Stimulated activated CD4-positive, alpha-beta T cell treated with anti-CD3 and anti-CD28 coated beads, Interleukin-12 subunit alpha, Interleukin-12 subunit beta, amount 100 ng/mL, for 4 hours (primary cell): ENCODE measurements at places on chromosomes 6 and 20.

GRCh38 chr20:12827816-12828385 is 180.9 kb upstream of the SPTLC3 start:
- no peak for DNase-seq

GRCh38 chr6:15089569-15090144 is 156.2 kb upstream of the JARID2 start:
- no peak for DNase-seq

GRCh38 chr6:12012038-12012557 is at the start of gene HIVEP1:
Gene HIVEP1, plus strand, starts transcription at chr6:12012312. Its CDS starts 3,317 bp downstream, at chr6:12015629.
- DNase-seq = no peak

DNA sequence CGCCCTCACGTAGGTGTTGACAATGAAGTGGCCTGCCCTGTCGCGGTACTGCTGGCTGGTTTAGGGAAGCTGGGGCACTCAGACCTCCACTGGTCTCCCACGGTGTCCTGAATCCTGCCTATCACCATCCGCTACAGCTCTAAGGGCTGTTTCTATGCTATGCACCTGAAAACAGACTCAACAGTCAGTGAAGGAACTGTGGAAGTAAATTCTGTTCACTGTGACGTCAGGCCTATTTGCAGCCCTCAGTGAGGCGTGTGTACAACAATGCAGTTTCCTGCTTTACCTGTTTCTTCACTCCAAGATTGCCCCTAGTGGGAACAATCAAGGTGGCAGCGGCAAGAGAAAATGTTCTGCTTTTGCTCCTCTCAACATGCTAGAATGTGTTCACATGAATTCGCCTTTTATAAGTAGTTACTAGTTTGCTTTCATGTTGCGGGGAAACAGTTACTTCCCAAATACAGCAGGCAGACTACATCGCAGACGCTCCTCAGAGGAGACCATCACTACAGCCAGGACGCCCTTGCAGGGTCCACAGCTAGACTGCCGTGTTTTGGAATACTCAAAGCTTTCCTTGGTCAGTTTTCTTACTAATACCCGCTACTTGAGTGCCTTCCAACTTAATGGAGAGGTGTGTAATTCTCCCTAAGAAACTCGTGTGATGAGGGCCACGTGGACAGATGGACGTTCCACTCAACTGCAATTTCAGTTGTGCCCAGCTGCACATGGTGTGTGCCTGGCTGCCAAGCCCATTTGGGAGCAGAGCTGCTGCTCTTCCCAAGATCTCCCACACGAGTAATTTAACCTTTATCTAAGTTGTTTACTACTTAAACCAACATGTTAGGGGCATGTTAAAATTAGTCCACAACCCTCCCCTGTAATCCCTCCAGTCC is 25.4 kb downstream of the DIDO1 start:
- DNase-seq = no peak

- no peak for DNase-seq
Observed at GRCh38 chr20:46433051-46433450, 26.6 kb upstream of the ELMO2 start.

DNA sequence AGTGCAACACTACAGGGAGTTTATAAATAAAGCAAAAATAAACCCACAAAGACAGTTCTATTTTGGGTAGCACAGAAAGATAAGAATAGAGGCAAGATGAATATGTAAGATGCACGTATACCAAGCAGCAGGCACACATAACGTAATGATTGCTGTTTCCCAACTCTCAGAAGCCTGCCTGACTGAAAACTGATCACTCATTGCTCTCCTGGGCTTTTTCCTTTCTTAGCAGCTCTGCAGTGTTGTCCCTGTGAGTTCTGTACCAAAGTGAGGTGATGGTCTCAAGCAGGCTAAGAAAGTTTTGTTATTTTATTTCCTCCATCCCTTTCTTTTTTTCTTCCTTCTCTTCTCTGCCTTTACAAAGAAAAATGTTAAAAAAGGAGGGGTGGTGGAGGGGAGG is 522.0 kb upstream of the MAN1A1 start:
- no peak for DNase-seq

GRCh38 chr6:6758915-6759654 is 170.6 kb downstream of the LY86 start:
- DNase-seq = peak; percentile 15

GRCh38 chr6:155936551-155936950 is 480.9 kb upstream of the NOX3 start:
- no peak for DNase-seq

- no peak for DNase-seq
Observed at GRCh38 chr6:127277878-127278843, 11.5 kb downstream of the RNF146 start.

DNA sequence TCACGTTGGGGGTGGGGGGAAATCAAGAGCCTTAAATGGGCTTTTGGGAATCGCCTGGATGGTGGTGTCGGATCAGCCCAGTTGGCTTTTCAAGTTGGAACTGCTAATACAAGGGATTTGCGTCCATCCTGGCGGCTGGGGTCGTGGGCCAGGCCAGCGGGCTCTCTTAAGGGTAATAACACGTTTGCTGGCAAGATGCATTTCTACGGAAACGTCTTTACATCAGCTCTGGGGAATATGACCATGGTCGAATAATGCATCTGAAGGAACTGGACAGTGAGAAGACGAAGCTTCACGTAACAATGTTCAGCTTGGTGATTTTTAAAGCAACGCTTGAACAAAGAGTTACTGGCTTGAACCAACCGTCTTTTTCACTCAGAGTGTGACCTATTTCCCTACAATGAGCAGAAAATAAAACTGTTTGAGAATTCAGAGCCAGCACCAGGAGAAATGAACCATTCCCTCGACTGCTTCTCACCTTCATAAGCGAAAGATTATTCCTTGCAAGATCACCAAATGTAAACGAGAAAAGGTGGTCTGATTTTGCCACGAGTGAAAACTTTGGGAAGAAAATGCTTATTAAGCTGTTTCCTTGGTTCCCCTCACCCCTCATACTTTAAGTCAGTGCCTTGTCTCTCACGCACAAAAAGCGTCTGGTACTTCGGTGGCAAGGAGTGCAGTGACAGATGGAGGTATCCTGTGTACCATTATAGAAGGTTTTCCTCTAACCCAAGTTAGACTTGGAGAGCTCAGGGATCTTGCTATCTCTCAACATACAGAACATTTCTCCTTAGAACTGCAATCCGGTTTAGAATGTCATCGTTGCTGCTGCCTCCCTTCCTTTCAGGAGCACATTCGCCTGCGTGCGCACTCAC is 1.4 kb upstream of the MARCKS start:
- DNase-seq = no peak

DNA sequence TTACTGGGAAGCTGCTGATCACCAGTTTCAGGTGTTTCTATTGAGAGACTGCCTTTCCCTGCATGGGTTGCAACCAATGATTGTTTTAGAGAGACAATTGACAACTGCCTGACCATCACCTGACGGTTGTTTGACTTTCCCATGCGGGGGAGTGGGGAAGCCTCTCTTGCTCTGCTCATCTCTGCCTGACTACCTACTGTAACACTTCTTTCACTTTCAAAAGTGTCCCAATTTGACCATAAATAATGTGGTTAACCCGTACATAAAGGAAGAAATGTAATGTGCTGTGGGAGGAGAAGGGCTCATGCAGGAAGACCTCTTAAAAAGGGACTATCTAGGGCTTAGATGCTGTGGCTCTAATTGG is 122.1 kb upstream of the PHACTR1 start:
- no peak for DNase-seq

- DNase-seq = no peak
Observed at GRCh38 chr20:40948465-40949267, 80.0 kb upstream of the TOP1 start.

GRCh38 chr6:57048577-57048976 is 2.1 kb downstream of the KIAA1586 start:
- DNase-seq = no peak

DNA sequence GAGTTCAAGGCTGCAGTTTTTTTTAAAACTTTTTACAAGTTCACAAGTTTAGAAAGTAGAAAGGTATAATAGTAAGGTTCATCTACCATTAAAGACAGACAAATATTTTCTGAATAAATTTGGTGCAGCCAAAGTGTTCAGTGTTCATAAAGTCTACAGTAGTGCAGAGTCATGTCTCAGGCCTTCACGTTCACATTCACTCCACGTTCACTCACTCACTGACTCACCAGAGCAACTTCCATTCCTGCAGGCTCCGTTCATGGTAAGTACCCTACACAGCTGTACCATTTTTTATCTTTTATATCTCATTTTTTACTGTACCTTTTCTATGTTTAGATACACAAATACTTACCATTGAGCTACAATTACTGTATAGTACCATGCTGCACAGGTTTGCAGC is 67.6 kb downstream of the B4GALT5 start:
- no peak for DNase-seq

- DNase-seq = no peak
Observed at GRCh38 chr20:2245637-2246036, 50.2 kb upstream of the TGM3 start.

- no peak for DNase-seq
Observed at GRCh38 chr6:41028561-41029412, 10.2 kb downstream of the UNC5CL start.

GRCh38 chr6:45959534-45960145 is 56.0 kb downstream of the CLIC5 start:
- DNase-seq = no peak

DNA sequence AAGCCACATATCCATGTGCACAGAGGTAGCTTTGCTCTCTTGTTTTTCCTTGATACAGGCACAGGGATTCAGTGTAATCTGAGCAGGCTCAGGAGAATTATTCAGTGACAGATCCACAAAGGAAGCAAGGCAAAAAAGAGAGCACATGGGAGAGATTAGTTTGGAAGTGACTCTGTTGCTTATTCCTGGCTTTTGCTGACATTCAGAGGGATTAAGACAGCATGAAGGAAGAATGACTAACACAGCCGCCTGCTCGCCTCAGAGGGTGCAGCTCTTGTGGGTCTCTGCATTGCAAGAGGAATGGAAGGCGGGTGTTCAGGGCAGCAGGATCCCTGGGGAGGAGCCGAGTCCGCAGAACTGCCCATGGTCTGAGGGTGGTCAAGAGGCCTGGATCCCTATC is 203.4 kb upstream of the KCNQ5 start:
- DNase-seq = no peak

DNA sequence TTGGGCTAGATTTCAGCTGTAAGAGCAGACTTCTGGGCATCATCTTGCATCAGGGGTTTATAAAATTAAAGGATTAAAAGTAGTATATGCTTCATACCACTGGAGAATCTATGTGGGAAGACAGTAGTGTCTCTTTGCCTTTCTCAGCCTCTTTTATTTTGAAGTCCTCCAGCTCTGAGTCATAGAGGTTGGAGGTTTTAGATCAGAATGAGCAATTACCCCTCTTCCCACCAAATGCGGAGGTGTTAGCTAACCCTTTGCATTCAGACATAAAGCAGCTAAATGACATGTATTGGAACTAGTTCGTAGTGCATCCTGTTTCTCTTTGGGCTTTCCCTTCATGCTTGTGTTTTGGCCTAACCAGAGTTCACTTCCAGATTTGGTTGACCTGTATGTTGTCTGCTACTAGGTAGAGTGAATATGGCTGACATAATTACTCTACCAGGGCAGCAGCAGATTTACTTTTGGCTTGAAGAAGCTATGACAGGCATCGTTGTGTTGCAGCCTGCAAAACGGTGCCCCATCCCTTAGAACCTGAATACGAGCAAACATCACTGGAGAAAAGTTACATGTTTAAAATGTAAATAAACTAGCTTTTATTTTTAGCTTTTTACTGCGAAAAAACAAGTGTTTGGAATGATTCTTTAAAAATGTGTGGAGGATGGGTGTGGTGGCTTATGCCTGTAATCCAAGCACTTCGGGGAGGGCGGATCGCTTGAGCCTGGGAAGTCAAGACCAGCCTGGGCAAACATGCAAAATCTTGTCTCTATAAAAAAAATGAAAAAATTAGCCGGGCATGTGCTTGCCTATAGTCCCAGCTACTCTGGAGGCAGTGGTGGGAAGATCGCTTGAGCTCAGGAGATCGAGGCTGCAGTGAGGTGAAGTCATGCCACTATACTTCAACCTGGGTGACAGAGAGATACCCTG is 82.2 kb downstream of the MYO6 start:
- no peak for DNase-seq

DNA sequence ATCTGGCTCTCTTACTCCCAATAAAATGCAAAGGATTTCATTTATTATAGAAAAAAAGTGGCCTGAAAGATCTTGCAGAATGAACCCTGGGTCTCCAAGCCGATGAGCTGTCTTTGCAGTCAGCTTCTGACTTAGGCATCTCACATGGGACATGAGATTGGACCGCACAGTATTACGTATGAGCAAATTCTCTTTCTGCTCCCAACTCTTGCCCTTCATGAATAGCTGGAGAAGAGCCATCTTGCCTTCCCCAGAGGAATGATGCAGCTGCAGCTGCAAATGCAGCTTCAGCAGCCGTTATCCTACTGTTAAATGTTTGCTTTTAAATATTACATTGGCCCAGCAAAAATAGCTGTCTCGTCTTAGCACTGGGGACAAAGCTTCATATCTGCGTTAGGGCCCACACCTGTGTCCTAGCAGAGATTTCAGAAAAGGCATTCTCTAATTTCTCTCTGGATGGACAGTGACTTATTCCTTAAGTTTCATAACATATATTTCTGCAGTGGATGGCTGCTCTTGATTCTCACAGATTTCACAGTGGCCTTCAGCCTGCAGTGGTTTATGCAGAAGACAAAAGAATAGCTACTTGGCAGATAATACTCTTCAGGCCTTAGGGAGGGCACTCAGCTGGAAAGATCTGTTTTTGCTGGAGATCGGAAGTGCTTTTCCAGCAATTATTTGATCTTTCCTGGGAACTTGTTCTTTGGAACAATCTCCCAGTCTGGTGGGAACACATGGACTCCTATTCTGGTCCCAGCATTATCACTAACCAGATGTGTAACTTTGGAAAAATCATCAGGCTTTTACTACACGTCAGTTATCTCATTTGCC is 129.2 kb downstream of the FYN start:
- DNase-seq = no peak

DNA sequence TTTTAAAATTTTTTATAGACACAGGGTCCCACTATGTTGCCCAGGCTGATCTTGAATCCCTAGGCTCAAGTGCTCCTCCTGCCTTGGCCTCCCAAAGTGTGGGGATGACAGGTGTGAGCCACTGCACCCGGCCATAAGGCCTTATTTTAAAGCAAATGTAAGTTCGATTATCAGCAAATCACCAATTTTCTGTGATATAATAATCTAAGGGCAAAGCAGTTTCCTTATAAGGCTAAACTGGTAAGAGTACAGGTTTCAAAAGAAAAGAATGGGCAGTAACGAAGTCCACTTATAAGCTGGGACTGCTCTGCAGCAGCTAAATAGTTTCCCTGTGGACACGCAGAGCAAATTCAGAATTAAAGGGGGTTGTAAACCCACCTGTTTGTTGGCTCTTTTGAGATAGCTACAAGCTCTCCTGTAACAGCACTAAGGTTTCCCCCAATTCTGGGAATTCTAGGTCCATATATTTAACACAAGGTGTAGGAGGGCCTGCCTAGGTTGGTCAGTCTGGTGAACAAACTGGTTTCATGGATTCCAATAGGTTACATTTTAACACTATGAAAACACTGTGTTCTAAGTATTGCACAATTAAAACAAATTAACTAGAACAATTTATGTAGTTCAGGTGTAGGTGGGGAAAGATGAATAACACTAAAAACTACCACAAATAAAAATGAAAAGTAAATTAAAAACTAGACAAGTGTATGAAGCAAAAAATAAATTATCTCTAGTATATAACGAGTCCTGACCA is 26.3 kb downstream of the LHFPL5 start:
- DNase-seq = no peak

GRCh38 chr6:105561486-105561885 is 158.6 kb upstream of the PREP start:
- DNase-seq = no peak

GRCh38 chr6:26233649-26234420 is 131.2 kb upstream of the BTN3A2 start:
- DNase-seq = peak; percentile 34

- DNase-seq = no peak
Observed at GRCh38 chr6:72533606-72534005, 88.3 kb upstream of the KCNQ5 start.
